GM13977 (cell line): ENCODE measurements at places on chromosomes 12 and 14.

GRCh38 chr12:110689281-110690126, 589 bp upstream of the HVCN1 start:
- DNase-seq, result peak; percentile 84

GRCh38 chr12:5567016-5567725, 135.3 kb downstream of the NTF3 start:
- DNase-seq, result no peak

- no peak for DNase-seq
These were observed 30.3 kb upstream of the PMCH start for GRCh38 chr12:102227954-102228353.

DNA sequence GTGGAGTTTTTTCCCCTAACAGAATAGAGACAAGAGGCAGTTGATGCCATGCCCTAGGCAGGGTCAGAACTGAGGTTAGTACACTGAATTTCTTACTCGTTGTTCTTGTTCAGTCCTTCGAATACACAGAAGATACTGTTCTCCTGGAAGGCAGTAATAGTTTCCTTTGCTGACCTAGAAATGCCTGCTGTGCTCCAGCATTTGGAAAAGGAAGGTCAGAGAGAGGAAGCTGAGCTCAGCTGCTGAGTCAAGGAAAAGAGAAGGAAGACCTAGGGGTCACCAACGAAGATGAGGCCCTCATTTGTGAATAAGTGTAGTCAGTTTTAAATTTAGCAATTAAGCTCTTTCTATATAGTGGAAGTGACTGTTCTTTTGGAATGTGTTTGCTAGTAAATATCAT, 100.1 kb downstream of the CRADD start:
- DNase-seq, result no peak

- no peak for DNase-seq
These were observed 8.8 kb downstream of the SPTSSA start for GRCh38 chr14:34453226-34453625.

DNA sequence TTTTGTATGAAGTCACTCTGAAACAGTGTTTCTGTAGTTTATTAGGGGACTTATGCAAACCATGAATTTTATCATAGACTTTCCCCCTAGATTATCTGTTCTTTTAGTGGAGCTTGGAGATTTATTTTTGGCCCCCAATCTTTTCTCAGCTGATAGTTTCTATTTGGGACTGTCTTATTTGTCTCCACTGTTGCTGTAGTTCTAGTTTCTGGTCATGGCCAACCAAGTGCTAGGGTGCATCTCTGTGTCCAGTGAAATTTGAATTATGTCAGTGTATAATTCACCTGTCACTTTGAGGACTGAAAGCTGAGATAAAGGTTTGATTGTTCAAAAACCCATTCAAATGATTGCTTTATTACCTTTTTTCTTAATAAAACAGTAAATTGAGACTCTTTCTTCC, 61.3 kb downstream of the KTN1 start:
- DNase-seq, result no peak

DNA sequence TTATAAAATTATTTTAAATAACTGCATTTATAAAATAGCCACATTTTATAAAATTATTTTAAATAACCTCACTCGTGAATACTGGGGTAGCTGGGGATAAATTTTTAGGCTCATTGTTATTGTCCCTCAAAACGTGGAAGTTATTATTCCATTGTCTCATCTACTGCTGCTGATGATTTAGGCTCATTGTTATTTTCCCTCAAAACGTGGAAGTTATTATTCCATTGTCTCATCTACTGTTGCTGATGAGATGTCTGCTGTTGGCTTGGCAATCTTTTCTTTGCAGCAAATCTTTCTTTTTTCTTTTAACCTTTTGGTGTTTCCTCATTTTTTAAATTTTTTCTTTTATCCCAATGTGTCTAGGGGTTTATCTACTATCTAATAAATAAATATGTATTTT, 182.6 kb upstream of the PZP start:
- no peak for DNase-seq

- DNase-seq, result no peak
These were observed 12.7 kb downstream of the BDKRB1 start for GRCh38 chr14:96268431-96269358.

- no peak for DNase-seq
These were observed 419.7 kb downstream of the ATP23 start for GRCh38 chr12:58361056-58361455.

DNA sequence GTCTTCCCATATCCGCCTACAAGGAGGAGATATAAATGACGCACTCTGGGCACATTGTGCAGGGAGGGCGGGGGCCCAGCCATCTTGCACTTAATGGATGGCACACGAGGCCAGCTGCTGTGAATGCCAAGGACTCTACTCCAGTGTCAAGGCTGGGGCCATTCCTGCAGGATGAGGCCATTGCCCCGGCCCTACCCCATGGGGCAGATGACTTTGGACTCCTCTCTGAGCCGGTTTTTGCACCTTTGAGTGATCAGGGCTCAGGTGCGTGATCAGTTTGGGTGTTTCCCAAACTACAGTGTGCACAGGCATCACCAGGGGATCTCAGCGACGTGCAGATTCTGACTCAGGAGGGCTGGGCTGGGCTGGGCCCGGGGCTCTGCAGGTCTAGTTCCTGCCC, 16.1 kb downstream of the MMAB start:
- no peak for DNase-seq

DNA sequence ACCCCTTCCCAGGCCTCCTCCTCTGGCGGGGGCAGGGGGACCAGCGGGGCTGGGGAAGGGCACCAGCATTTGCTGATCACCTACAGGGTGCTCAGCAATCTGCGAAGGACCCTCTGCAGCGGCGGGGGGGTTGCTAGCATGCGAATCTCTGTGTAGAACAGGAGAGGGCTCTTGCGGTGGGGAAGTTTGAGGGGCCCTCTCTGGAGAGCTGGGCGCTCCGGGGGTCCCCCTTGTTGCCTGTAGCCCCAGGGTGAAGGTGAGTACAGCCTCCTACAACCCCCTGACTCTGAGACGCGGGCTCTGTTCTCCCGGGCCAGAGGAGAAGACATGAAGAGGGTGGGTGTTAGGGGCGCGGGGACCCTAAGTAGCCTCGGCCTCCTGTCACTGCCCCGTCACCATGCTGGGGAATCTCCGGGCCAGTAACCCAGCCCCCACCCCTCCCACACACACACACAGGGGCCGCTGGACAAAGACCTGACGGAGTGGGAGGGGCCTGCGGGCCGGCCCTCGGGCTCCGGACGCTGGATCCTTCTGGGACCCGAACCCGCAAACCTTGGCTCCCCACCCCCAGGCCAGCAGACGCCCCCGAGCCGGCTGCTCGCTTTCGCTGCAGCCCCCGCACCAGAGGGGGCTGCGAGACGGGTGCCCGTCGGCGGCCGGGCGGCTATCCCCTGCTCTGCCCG, 734 bp downstream of the FIGNL2 start:
- peak; percentile 48 for DNase-seq

GRCh38 chr14:57686304-57686703, 179.6 kb downstream of the SLC35F4 start:
- no peak for DNase-seq

- DNase-seq, result peak; percentile 23
These were observed 189.0 kb upstream of the AMIGO2 start for GRCh38 chr12:47268501-47269454.

DNA sequence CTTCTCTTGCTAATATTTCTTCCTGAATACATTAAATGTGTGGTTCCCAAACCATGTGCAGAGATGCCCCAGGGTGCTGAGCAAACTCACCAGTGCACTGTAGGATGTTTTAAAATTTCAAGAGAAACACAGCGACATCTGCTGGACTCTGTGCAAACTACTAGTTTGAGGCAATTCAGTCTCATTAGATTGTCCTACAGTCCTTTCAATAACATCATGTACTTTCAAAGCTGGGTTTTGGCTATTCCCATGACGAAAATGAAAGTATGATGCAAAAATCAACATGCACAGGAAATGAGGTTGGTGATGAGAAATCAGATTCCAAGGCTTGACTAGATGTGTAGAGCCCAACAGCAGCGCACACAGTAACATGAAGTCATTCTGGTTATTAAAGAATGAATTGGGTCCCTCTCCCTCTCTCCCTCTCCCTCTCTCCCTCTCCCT, 66.3 kb downstream of the CLIP1 start:
- DNase-seq, result peak; percentile 69

GRCh38 chr12:19692091-19692490, 252.8 kb downstream of the AEBP2 start:
- DNase-seq, result no peak

DNA sequence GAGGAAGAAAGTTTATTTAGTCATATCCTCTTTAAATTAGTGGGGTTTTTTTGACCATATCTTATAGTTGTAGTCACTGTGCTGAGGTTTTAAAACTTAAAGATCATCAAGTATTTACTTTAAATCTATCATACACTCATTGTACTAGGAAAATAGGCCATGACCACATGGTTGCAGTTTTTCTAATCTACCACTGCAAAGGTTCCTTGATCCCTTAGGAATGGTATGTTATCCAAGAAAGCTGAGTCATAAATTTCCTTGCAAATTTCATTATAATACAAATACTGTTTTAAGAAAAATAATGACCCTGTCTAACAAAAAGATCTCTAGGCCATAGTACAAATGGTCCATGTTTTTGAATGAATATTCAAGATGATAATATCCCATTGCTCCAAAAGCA, 74.7 kb downstream of the DBX2 start:
- no peak for DNase-seq

- no peak for DNase-seq
These were observed 35.8 kb downstream of the GPR19 start for GRCh38 chr12:12660201-12660600.

DNA sequence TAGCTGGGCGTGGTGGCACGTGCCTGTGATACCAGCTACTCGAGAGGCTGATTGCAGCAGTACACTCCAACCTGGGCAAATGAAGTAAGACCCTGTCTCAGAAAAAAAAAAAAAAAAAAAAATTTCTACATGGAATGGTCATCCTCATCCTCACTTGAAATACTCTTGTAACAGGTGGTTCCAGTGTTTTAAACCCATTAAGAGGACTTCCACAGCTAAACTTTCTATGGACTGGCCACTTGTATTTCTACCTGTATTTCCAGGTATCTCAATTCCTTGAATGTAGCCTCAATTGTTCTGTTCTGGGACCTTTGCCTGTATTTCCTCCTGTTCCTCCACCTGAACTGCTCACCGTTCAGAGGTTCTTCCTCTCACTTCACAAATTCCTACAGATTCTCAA, 11.8 kb upstream of the PHLDA1 start:
- no peak for DNase-seq

GRCh38 chr14:35401422-35402265, 2.9 kb downstream of the NFKBIA start:
- no peak for DNase-seq

DNA sequence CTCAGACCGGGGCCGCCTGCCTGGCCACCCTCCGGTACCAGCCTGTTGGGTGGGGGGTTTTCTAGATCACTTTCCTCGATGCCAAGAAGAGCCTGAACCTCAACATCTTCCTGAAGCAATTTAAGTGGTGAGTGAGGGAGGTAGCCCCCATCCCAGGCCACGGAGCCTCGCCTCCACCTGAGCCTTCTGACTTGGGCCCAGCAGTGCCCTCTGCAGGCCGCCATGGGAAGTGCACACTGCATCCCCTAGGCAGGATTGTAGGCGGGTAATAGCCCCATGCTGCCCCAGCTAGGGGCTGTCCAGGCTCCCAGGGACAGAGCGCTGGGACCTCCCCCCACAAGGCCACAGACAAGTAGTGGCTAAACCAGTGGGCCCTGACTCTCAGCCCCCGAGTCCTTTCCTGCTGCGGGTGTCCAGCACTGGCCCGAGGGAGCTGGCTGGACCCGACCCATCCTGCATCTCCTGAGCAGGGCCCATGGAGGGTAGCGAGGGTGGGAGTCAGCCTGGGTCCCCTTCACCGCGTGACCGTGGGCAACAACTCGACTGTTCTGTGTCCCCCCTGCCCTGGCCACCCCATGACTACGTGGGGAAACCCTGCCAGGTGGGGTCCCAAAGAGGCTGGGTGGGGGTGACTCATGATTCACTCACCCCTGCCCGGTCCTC, 15.3 kb upstream of the ADSS1 start:
- peak; percentile 97 for DNase-seq

DNA sequence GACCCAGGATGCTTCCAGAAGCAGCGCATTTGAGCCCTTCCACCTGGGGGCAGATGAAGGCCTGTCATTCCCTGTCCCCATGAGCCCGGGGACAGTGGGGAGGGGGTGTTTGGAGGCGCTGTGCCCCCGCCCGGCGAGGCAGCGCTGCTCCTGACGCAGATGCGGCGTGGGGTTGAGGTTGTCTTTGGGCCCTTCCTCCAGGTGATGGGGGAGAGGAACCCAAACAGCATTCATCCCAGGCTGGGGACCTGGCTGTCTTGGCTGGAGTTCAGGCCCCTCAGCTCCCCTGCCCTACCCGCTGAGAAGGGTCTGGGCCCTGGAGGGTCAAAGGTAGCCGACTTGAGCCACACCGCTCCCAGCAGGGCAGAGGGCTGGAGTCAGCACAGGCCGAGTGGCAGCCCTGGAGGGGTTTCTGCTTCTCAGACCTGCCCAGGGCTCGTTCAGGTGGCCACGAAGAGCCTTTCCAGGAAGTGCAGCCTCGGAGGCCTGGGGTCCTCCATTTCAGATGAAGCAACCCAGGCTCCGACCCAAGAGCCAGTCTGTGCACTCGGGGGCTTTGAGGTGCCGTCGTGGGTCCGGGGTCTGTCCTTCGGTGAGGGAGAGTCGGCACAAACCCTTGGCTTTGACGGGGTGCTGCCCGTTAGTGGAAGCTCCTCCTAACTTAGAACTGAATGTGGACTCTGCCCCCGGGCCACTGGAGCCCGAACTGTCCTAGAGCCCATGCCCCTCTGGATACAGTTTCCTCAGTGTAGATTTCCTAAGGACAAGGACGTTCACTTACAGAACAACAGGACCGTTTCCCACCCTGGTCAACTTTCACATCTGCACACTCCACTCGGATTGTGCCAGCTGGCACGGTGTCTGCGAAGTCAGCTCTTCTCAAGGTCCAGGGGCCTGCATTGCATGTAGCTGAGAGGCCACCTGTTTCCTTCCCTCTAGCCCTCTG, 16.1 kb downstream of the ACADS start:
- DNase-seq, result no peak

GRCh38 chr12:47207340-47207717, 127.6 kb upstream of the AMIGO2 start:
- DNase-seq, result no peak

DNA sequence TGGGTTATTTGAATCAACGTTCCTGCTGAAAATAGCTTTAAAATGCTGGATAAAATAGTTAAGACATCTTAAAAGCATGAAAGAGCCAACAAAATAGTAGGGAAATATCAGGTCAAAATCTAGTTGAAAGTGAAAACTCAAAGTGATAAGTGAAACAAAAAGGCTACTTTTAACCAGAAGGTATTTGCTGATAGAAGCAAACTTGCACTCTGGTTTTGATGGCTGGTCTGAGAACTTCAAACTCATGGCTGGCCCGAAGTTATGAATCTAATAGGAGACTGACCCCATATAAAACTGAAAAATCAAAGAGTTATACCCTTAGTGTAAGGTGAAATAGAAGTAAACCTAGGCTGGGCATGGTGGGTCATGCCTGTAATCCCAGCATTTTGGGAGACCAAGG, 66.3 kb upstream of the HOXC13 start:
- no peak for DNase-seq

- no peak for DNase-seq
These were observed 32.9 kb downstream of the TCHP start for GRCh38 chr12:109932878-109933503.

GRCh38 chr14:89202413-89203190, 214.4 kb downstream of the FOXN3 start:
- no peak for DNase-seq
